ENCODE measurements at places on chromosomes 12 and 14. TPM values are rescaled to one million over a fixed set of nuclear protein-coding genes. Genes with fewer than 3 reads are reported as not detected.

KRT7 gene
- total RNA-seq = not detected

GRCh38 chr14:23577004-23577681, 1.4 kb downstream of the JPH4 start:
- peak; percentile 67 for DNase-seq
- H3K27me3 ChIP-seq = peaks cover 45% of the 10 kb centered on the region
- H3K4me3 ChIP-seq = peak overlapping the region; percentile 57
- H3K36me3 ChIP-seq = no peaks in the 10 kb centered on the region
- peaks cover 16% of the 10 kb centered on the region for H3K4me1 ChIP-seq

DNA sequence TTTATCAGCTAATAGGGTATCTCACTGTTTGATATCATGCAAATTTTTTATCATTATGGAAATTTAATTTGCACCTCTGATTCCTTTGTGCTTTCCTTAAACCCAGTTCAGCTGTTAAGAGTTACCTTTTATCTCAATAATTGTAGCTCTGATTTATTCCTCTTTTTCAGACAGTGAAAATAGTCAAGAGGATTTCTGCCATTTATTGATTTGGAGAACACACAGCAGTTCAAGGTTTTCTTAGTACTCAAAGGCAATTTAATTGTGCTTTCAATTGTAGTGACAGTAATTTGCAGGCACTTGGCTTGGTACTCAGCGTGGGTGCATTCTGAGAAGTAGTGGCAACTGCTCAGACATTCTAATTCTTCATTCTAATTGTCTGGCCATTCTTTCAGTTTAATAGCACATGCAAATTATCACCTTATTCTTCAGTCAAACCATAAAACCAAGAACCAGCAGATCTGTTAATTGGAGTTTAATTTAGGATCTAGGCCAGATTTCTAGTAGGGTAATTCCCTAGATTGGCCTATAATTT, 709.3 kb downstream of the RPS29 start:
- H3K4me3 ChIP-seq = no peak overlapping the region
- H3K4me1 ChIP-seq = peaks cover 35% of the 10 kb centered on the region
- H3K27me3 ChIP-seq = no peaks in the 10 kb centered on the region
- H3K36me3 ChIP-seq = no peaks in the 10 kb centered on the region

- H3K27me3 ChIP-seq = peaks cover 98% of the 10 kb centered on the region
- DNase-seq = no peak
- no peak overlapping the region for H3K27ac ChIP-seq
- no peaks in the 10 kb centered on the region for H3K36me3 ChIP-seq
- H3K4me3 ChIP-seq = no peak overlapping the region
- H3K4me1 ChIP-seq = no peaks in the 10 kb centered on the region
Observed at GRCh38 chr12:53887006-53887405, 51.6 kb upstream of the HOXC13 start.

DNA sequence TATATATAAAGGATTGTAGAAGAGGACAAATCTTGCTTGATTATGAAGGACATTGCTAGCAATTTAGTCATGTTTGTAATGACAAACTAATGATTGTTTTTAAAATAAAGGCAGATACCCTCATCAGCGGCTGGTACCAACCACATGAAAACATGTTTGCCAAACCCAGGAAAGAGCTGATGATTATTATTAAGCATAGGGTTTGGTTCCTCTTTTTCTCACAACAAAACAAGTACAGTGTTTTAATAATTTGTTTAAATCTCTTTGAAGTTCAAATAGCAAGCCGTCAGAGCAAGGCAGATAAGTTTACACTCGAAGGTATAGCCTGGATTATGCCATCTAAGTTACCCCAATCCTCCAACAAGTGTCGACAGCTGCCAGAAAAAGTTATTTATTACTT, 5.3 kb upstream of the SINHCAF start:
- H3K27ac ChIP-seq = no peak overlapping the region
- H3K4me1 ChIP-seq = peaks cover 9% of the 10 kb centered on the region
- H3K4me3 ChIP-seq = no peak overlapping the region
- H3K27me3 ChIP-seq = no peaks in the 10 kb centered on the region
- no peaks in the 10 kb centered on the region for H3K36me3 ChIP-seq

DNA sequence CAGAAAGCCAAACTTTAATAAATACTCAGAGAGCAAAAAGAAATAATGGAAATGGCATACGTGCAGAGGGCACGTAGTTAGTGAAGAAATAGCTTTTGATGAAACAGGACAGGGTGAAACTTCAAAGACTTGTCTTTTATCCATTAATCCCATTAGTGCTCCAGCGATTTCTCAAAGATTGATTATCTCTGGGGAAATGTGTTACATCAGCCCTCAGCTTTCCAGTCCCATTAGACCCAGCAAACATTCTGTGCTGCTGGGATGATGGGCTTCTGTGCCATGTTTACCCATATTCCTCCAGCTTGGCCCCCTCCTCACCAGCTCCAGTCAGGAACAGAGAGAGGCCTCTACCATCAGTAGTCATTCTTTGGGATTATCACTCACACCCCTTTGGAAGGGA, 113.1 kb downstream of the CACNA1C start:
- H3K36me3 ChIP-seq = no peaks in the 10 kb centered on the region
- no peak overlapping the region for H3K27ac ChIP-seq
- no peak overlapping the region for H3K4me3 ChIP-seq
- no peak for DNase-seq
- H3K4me1 ChIP-seq = no peaks in the 10 kb centered on the region

GRCh38 chr12:93563807-93564538, 8.5 kb upstream of the SOCS2 start:
- no peaks in the 10 kb centered on the region for H3K4me1 ChIP-seq
- no peaks in the 10 kb centered on the region for H3K36me3 ChIP-seq
- H3K4me3 ChIP-seq = no peak overlapping the region
- peaks cover 15% of the 10 kb centered on the region for H3K27me3 ChIP-seq

DNA sequence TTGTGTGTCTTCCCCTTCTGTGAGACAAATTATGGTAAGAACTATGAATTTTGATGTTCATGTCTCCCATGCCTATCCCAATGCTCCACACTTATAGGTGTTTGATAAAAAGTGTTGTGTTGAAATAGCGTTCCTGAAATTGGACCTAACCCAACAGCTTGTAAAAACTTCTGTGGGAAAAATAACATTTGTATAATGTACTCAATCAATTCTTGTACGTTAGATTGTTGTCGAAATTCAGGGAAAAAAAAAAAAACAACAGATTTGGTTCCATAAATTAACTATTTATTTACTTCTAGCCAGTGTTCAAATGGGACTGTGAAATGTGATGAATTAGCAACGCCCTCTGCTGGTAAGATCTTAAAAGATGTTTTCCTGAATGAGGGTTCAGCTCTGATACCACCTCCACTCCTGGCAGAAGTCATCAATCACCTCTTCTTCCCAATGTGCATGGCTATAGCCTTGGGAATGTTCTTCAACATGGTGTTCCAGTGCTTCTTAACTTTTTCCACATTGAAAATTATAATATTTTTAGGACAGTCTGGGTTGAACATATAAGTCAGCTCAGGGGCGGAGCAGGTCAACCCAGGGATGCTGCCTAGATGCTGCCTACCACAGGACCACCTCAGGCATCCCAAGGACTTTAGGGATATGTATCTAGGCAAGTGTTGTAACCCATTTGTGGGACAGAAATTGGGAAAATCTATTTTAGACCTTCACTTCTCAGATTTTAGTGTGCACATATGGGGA, 170.6 kb downstream of the OTOGL start:
- DNase-seq = peak; percentile 62
- no peak overlapping the region for H3K27ac ChIP-seq
- H3K4me3 ChIP-seq = no peak overlapping the region
- no peaks in the 10 kb centered on the region for H3K27me3 ChIP-seq
- no peaks in the 10 kb centered on the region for H3K36me3 ChIP-seq
- H3K4me1 ChIP-seq = peaks cover 3% of the 10 kb centered on the region

GRCh38 chr12:69686731-69687130, 12.4 kb downstream of the BEST3 start:
- no peak overlapping the region for H3K4me3 ChIP-seq
- DNase-seq = no peak
- no peak overlapping the region for H3K27ac ChIP-seq
- no peaks in the 10 kb centered on the region for H3K36me3 ChIP-seq
- peaks cover 53% of the 10 kb centered on the region for H3K4me1 ChIP-seq

- H3K4me3 ChIP-seq = no peak overlapping the region
- no peak overlapping the region for H3K27ac ChIP-seq
- H3K36me3 ChIP-seq = no peaks in the 10 kb centered on the region
- DNase-seq = no peak
- H3K27me3 ChIP-seq = no peaks in the 10 kb centered on the region
Observed at GRCh38 chr12:129068684-129069083, 215.4 kb downstream of the GLT1D1 start.

DNA sequence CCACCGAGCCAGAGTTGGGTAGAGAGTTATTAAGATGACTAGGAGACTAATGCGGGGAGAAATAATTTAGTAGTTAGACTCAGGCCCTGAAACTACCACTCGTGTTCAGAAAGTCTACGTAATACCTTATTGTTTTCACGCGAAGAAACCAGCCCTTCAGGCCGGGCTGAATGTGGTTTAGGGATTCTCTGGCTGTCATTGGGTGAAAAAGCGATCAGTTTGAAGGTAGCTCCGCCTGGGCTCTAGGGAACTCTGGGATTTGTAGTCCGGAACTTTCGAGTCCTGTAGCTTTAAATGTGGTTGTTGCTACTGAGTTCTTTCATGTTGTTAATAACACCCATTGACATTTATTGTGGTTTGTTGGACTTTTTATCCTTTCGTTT, 549 bp upstream of the WDR89 start:
- H3K27me3 ChIP-seq = no peaks in the 10 kb centered on the region
- peaks cover 5% of the 10 kb centered on the region for H3K4me1 ChIP-seq
- peak overlapping the region; percentile 64 for H3K4me3 ChIP-seq
- H3K36me3 ChIP-seq = no peaks in the 10 kb centered on the region
- peak; percentile 93 for DNase-seq
- H3K27ac ChIP-seq = peak overlapping the region; percentile 75
